ENCODE measurements at places on chromosomes 16 and 17.

- no peak for DNase-seq
These were observed 2.1 kb upstream of the HEXIM1 start for GRCh38 chr17:45146166-45146565.

DNA sequence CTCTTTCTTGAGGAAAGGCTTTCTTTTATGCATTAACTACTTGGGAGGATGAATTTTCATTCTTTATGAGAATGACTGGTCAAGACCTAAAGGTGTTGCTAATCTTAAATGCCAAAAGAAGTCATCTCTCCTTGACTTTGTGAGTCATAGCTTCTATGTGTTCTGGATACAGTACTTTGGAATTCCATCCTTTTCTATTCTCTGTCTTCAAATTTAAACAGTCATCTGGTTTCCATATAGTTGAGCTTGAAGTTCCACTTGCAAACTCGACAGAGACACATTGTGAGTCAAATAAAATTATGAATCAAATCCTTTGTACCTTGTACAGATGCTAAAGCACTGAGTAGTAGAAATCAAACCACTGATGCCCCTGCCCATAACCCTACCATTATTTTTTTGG, 271.9 kb upstream of the PMFBP1 start:
- no peak for DNase-seq

DNA sequence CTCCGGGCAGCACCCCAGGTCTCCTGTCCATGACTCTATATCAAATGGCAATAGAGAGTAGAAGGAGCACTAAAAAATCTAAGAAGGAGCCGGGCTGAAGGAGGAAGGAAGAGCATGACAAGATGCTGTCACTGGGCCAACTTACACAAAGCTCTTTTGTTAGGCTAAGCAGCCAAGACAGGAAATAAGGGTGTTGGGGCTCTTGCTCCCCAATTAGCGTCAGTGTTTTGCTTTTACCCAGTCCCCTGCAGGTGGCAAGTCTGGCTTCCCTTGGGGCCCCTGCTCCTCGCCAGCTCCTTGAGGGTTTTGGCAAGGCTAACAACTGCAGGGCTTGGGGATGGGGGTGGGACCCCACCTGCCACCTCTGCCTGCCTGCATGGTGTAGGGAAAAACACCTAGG, 120.5 kb downstream of the CCT6B start:
- DNase-seq = no peak

- no peak for DNase-seq
These were observed 119.7 kb upstream of the CIBAR2 start for GRCh38 chr16:85231959-85232358.

- no peak for DNase-seq
These were observed 12.0 kb upstream of the TNRC6A start for GRCh38 chr16:24717411-24717810.

DNA sequence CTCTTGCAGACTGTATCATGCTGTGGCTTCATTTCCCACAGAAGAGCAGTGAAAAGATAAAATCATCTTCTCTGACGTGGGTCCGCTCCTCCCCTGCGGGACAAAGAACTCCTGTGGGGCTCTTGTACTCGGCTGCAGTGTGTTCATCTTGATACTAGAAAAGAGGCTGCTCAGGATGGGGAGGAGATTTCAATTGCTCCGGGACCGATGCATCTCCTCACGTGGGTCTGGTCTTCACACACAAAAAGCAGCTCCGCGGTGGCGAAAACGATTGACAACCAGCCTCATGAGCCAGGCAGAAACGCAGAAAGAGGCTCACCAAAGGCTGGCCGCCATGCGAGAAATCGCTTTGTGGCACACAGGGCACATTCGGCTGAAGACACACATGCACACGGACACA, 14.4 kb upstream of the KCNJ18 start:
- DNase-seq = no peak

GRCh38 chr16:21650521-21650920, 1.9 kb downstream of the IGSF6 start:
- DNase-seq = no peak

DNA sequence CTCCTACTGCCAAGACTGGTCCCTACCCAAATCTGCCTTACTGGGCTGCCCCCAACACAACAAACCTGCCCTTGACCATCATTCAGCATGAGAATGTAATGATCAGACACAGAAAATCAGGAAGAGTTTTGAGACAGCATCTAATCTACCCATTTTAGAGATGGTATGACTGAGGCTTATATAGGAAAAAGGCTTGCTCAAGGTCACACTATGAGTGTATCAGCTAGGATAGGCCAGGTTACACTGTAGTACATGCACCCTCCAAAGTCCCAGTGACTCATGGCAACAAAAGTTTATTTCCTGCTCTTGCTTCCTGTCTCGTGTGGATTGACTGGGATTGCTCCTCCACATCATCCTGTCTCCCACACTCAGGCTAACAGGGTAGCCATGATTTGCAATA, 27.9 kb downstream of the NLRC5 start:
- no peak for DNase-seq

GRCh38 chr16:66720766-66721165, 24.2 kb upstream of the CMTM4 start:
- DNase-seq = no peak

DNA sequence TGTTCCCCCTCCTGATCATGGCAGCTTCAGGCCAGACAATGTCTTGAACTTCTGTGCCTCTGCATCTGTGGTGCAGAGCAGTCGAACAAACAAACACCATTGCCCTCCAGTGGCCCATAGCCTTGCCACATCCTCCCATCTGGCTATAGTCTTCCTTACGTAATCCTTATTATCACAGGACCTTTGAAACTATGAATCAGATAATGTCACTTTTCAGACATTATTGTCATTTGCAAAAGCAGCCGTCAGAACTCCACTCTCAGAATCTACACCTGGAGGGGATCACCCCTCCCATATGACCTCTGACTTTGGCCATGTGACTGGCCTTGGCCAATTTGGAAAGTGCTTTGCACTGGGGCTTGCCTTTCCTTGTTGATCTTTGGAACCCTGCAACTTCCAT, 387.3 kb downstream of the MAF start:
- DNase-seq = no peak

GRCh38 chr17:80432961-80433550, 18.1 kb downstream of the ENDOV start:
- DNase-seq = no peak

- DNase-seq = no peak
These were observed 2.3 kb downstream of the PRMT7 start for GRCh38 chr16:68313116-68313515.

GRCh38 chr17:49230636-49231562, at the start of gene PHOSPHO1:
TSS of gene PHOSPHO1 (minus strand) at chr17:49230787. CDS start at chr17:49226691, 4,096 bp downstream.
- DNase-seq = peak; percentile 93

- DNase-seq = no peak
These were observed 28.4 kb upstream of the SLC12A3 start for GRCh38 chr16:56836410-56837230.

- no peak for DNase-seq
These were observed 42.2 kb downstream of the LDHD start for GRCh38 chr16:75074304-75074793.

DNA sequence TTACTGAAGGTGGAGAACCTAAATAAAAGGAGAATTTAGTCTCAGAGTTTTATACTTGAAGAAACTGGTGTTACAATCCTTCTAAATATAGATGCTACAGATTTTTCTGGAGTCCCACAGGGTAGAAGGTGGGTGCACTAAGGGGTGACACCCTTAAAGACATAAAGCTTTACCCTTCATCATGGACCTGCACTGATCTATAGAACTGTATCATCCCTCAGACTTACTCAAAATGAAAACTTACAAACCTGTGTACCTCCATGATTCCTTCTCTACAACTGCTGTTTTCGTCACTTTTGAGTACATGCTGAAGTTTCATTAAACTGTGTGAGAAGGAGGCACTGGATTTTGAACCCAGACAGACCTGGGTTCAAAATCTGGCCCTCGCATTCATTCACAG, 169.5 kb upstream of the NOG start:
- DNase-seq = no peak

DNA sequence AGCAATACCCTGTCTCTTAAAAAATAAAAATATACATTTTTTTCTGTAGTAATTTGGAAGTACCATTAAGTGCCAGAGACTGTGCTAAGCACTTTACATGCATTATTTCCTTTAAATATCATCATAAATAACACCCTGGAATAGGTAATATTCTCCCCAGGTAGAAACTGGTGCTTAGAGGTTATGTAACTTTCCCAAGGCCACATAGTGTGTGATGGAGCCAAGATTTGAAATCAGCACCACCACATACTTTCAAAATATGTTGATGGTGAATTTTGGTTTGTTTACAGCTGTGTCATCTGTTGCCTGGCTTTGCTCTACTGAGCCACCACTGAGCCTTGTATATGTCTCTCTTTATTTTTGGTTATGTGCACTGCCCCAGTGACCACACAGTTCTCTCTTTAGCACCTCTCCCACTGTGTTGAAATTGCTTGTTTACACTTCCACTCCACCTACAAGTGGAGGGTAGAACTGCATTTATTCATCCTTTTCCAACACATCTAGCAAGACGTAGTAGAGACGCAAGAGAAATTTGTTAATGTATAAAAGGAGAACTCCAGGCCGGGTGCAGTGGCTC, 19.0 kb upstream of the NBR1 start:
- no peak for DNase-seq

- peak; percentile 77 for DNase-seq
These were observed 30.7 kb upstream of the MED9 start for GRCh38 chr17:17445925-17446665.
